Spleen (tissue), 13 donors: ENCODE measurements at places on chromosomes 5 and 9. TPM values are rescaled to one million over a fixed set of nuclear protein-coding genes. Genes with fewer than 3 reads are reported as not detected.

DNA sequence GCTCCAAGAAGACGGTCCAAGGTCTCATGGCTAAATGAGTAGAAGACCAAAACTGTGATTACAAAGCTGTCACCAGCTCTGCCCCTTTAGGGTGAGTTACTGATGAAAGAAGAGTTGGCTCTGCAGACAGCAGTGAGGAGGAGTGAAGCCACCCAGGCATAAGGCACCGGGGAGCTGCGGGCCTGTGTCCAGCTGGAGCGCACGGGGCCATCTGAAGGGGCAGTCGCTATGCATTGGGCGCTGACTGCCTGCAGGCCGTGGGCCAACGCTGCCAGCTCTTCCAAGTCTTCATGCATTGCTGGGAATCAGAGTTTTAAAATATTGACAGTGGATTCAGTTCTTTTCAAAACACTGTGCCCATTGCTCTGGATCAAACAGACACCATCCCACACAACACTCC lies 70.3 kb downstream of the DAPK1 start:
- no peak for DNase-seq
- H3K36me3 ChIP-seq: no peaks in the 10 kb centered on the region
- no peak overlapping the region for H3K27ac ChIP-seq
- H3K4me3 ChIP-seq: no peak overlapping the region

The ADRB2 gene
- 21.7 TPM for total RNA-seq

DNA sequence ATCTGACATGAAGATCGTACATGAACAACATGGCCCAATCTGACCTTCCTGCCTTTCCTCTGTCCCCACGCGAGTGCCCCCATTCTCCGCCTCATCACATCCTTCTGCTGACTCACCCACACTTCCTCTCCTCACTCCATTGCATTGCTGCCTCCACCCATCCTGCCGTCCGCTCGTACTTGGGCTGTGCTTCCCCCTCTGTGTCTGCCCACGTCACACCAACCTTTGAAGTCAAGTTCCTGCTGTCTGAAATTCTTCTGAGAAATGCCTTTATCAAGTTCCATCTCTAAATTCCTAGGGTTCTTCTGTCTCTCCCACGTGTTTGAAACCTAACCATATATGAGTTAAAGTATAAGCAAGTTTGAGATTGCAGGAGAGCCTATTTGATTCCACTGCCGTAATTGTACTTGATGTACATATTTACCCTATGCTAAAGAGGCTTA lies 18.0 kb upstream of the STARD4 start:
- H3K4me1 ChIP-seq: peaks cover 28% of the 10 kb centered on the region
- H3K4me3 ChIP-seq: no peak overlapping the region
- DNase-seq: peak; percentile 92
- H3K27ac ChIP-seq: peak overlapping the region; percentile 21

- no peaks in the 10 kb centered on the region for H3K27me3 ChIP-seq
- DNase-seq: no peak
- H3K27ac ChIP-seq: no peak overlapping the region
- no peak overlapping the region for H3K4me3 ChIP-seq
- H3K4me1 ChIP-seq: peaks cover 11% of the 10 kb centered on the region
- H3K36me3 ChIP-seq: peaks cover 25% of the 10 kb centered on the region
These were observed 218.6 kb downstream of the PJA2 start for GRCh38 chr5:109191153-109191558.

DNA sequence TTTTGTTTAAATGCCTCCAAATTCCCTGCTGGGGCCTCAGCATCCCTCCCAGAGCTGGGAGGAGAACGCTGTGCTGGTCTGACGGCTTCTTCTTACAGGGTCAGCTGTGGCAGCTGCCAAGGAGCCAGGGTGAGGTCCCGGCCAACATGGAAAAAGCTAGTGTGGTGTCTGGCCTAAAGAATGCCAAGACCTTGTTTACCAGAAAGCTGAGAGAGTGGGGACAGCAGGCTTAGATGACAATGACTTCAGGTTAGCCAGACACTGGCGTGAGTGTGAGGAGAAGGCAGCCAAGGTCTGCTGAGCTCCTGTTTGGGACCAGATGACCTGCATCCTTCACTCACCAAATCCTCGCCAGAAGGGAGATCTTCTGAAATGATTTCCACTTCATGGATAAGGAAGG lies 112.5 kb downstream of the CRB2 start:
- H3K27ac ChIP-seq: no peak overlapping the region
- H3K36me3 ChIP-seq: peaks cover 6% of the 10 kb centered on the region
- no peak overlapping the region for H3K4me3 ChIP-seq
- no peaks in the 10 kb centered on the region for H3K4me1 ChIP-seq

The GADD45G gene
- 2.0 TPM for total RNA-seq

- H3K4me1 ChIP-seq: no peaks in the 10 kb centered on the region
- no peak overlapping the region for H3K4me3 ChIP-seq
- DNase-seq: no peak
- H3K36me3 ChIP-seq: no peaks in the 10 kb centered on the region
These were observed 729.3 kb downstream of the CDH18 start for GRCh38 chr5:19258686-19259085.

- peak overlapping the region; percentile 60 for H3K4me3 ChIP-seq
- peak; percentile 86 for DNase-seq
- no peaks in the 10 kb centered on the region for H3K27me3 ChIP-seq
- H3K36me3 ChIP-seq: peaks cover 27% of the 10 kb centered on the region
These were observed 24.2 kb downstream of the PCDHGC5 start for GRCh38 chr5:141512911-141513626.

DNA sequence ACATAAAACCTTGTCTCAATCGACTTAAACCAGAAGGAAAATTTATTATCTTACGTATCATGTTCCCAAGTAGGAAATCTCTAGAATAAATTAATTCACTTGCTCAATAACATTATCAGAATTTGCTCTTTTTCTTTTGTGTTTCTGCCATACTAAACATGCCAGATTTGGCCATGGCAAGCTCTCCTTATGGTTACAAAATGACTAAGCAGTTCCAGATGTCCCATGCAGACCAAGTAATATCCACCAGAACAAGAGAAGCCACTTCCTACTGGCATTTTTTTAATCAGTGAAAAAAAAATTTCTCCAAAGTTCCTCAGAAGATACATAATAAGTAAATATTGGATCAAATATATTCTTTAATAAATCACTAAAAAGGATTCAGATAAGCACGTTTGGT lies 25.2 kb upstream of the ADAMTS6 start:
- H3K4me3 ChIP-seq: no peak overlapping the region
- H3K27me3 ChIP-seq: no peaks in the 10 kb centered on the region
- no peaks in the 10 kb centered on the region for H3K36me3 ChIP-seq
- H3K27ac ChIP-seq: no peak overlapping the region

The CEL gene
- not detected for total RNA-seq

The PPP1R26 gene
- 9.6 TPM for total RNA-seq

DNA sequence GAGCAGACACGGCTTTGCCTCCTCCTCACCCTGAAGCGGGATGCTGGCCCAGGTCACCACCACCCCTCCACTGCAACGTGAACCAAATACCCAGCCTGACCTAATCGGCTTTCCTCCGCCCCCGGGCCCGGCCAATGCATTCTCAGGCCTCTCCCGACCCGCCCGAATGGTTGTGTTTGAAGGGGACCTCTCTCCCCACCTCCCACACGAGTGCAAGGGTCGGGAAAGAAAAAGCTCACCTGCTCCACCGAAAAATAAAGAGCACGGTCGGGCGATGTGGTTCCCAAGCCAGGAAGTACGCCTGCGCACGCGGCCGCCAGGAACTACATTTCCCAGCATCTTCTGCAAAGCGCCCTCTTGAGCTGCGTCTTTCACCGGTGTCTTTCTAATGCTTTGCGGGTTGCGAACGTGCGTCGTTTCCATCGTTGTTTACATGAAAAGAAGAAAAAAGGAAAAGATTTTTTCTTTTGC lies at the start of gene ZNF883:
TSS of gene ZNF883 (minus strand) at position 282 of the 471 bp plus-strand sequence.
- no peak within 1 kb of the TSS for H3K27ac ChIP-seq
- peaks cover 7% of the 10 kb centered on the region for H3K36me3 ChIP-seq
- DNase-seq: peak; percentile 77
- no peaks in the 10 kb centered on the region for H3K27me3 ChIP-seq

DNA sequence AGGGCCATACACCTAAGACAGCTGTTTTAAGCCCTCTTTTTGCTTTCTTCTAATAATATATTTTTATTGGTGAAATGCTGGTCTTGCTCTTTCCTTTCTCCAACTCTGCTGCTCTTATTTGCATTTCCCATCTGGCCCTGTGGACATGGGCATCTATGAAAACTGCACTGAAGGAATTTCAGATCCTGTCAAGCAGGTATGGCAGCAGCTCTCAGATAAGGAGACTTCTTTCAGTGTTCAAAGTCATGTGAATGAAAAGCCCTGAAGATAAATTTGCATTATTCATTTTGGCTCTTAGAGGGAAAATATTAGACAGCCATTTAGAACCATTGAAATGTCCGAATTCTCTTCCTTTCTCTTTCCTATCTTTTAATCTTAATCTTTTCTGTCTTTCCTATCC lies 668.0 kb upstream of the RIOK2 start:
- no peak overlapping the region for H3K27ac ChIP-seq
- H3K27me3 ChIP-seq: no peaks in the 10 kb centered on the region
- no peaks in the 10 kb centered on the region for H3K36me3 ChIP-seq
- no peak overlapping the region for H3K4me3 ChIP-seq
- DNase-seq: no peak

The ODF2 gene
- total RNA-seq: 30.9 TPM

The ELOVL7 gene
- 1.7 TPM for total RNA-seq

DNA sequence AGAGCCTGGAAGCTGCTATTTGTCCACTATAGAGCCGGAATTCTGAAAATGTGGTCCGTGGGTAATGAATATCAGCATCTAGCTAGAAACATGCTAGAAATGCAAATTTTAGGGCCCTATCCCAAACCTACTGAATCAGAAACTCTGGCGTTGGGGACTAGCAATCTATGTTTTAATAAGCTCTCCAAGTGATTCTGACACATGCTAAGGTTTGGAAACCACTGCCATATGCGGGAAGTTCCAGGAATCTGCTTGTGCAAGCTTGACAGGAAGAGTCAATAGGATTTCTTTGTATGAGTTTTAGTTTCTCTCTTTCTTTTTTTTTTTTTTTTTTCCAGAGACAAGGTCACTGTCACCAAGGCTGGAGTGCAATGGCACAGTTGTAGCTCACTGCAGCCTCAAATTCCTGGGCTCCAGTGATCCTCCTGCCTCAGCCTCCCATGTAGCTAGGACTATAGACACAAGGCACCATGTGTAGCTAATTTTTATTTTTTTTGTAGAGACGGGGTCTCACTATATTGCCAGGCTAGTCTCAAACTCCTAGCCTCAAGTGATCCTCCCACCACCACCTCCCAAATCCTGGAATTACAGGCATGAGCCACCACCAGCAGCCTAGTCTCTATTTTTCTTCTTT lies 26.4 kb upstream of the CARNMT1 start:
- no peaks in the 10 kb centered on the region for H3K27me3 ChIP-seq
- DNase-seq: no peak
- H3K4me1 ChIP-seq: no peaks in the 10 kb centered on the region
- H3K4me3 ChIP-seq: no peak overlapping the region

- DNase-seq: no peak
- no peaks in the 10 kb centered on the region for H3K36me3 ChIP-seq
- no peaks in the 10 kb centered on the region for H3K4me1 ChIP-seq
- H3K27ac ChIP-seq: no peak overlapping the region
- no peak overlapping the region for H3K4me3 ChIP-seq
- H3K27me3 ChIP-seq: no peaks in the 10 kb centered on the region
These were observed 71.2 kb downstream of the MARCHF11 start for GRCh38 chr5:16108418-16108817.

The ZCCHC9 gene
- 22.7 TPM for total RNA-seq

The GHR gene
- 9.2 TPM for total RNA-seq

The SVEP1 gene
- total RNA-seq: 31.2 TPM

- no peaks in the 10 kb centered on the region for H3K27me3 ChIP-seq
- no peaks in the 10 kb centered on the region for H3K36me3 ChIP-seq
- no peak overlapping the region for H3K4me3 ChIP-seq
- H3K4me1 ChIP-seq: peaks cover 5% of the 10 kb centered on the region
These were observed 441.0 kb downstream of the SPOCK1 start for GRCh38 chr5:137058089-137058488.

GRCh38 chr5:110383231-110383630 lies 343.2 kb downstream of the TMEM232 start:
- no peaks in the 10 kb centered on the region for H3K36me3 ChIP-seq
- DNase-seq: no peak
- no peaks in the 10 kb centered on the region for H3K4me1 ChIP-seq
- H3K27me3 ChIP-seq: no peaks in the 10 kb centered on the region

The DNM1 gene
- total RNA-seq: 0.42 TPM

DNA sequence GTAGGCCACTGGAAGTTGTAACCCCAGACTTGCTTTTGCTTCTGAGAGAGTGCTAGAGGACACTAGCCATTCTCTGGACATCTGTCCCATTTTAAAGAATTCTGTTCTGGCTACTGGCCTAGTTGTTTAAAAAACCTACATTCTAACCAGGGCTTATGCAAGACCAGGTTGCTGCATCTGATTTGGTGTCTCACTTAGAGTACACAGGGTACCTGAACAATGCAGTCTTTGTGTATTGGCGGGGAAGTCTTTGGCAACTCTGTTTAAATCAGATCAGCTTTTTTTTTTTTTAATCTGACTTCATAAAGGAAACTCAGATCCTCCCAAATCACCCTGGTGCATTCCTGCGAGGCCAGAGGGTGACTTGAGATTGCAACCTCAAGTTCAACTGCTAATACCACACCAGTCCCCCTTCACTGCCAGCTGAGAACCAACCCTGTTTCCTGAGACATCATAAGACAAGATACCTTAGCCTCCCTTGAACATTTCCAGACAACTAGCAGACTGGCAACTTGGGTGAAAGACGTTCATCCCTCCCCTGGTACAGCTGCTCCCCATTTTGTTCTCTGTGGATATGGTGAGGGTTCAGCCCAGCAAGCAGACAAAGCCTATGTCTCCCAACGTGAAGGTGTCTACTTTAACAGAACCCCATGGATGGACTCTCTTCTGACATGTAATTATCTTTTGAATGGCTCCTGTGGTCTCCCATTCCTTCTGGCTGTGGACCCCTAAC lies 27.0 kb downstream of the SKP1 start:
- H3K36me3 ChIP-seq: peaks cover 100% of the 10 kb centered on the region
- H3K27ac ChIP-seq: peak overlapping the region; percentile 51
- DNase-seq: peak; percentile 27

- H3K4me3 ChIP-seq: no peak overlapping the region
- H3K36me3 ChIP-seq: no peaks in the 10 kb centered on the region
- H3K27ac ChIP-seq: no peak overlapping the region
- no peaks in the 10 kb centered on the region for H3K27me3 ChIP-seq
- no peak for DNase-seq
These were observed 82.9 kb downstream of the CACNA1B start for GRCh38 chr9:137960496-137960895.

- peaks cover 96% of the 10 kb centered on the region for H3K36me3 ChIP-seq
- peak; percentile 72 for DNase-seq
- H3K4me1 ChIP-seq: peaks cover 3% of the 10 kb centered on the region
- no peak overlapping the region for H3K4me3 ChIP-seq
- H3K27ac ChIP-seq: no peak overlapping the region
- H3K27me3 ChIP-seq: no peaks in the 10 kb centered on the region
These were observed 66.4 kb downstream of the PSMB7 start for GRCh38 chr9:124348831-124349230.

DNA sequence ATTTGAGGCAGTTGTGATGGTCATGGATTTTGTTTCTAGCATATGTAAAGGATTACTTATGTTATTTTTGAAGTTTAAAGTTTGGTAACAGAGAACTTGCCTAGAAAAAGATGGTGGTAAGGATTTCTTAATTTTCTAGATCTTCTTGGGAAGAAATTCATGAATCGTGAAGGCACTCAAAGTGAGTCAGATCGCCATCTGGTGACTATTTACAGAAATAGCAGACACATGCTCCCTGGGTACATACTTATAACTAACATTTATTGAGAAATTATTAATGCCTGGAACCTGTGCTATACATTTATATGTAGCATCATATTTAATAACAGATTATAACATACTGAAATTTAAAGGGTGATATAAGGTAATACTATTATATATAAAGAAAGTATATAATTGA lies 299.7 kb downstream of the IZUMO3 start:
- H3K4me1 ChIP-seq: no peaks in the 10 kb centered on the region
- H3K4me3 ChIP-seq: no peak overlapping the region
- no peak overlapping the region for H3K27ac ChIP-seq
